ENCODE measurements at places on chromosomes 13 and 19.

DNA sequence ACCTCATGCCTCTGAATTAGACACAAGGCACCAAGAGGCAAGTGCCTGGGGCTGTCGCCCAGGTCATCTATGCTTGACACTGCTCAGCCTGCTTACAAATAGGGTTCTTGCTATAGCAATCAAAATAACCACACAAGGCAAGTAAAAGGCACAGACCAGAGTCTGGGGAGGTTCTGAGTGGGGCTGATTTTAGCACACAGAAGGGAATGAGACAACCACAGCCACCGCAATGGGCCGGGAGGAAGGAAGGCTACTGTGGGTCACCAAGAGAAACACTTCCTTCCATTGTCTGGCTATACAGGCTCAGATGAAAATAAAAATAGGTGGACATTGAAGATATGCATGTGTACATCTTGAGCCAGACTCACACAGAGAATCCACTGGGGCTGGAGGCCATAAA, 159.1 kb downstream of the DLEU7 start:
- peak; percentile 54 for DNase-seq

- no peak for DNase-seq
Measured at GRCh38 chr13:27117952-27118351, 53.7 kb downstream of the USP12 start.

DNA sequence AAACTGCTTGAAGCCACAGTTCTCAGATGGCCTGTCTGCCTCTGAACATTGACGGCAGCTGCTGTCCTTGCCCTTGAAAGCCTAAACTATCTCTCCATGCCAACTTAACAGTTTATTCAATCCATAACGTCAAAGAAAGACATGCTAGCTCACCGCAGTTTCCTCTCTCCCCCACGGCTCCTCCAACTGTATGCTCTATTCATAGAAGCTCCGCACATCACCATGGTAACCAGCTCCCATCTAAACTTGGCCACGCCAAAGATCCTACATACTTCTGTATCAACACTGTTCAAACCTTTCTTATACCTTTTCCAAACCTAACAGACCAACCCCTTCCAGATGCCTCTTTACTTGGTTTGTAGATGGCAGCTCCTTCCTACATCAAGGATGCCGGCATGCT, 48.6 kb downstream of the ZNF91 start:
- DNase-seq, result no peak

- no peak for DNase-seq
Measured at GRCh38 chr13:27820524-27821482, 28.5 kb downstream of the GSX1 start.

GRCh38 chr13:40966298-40966697, 52.8 kb downstream of the ELF1 start:
- DNase-seq, result no peak

- no peak for DNase-seq
Measured at GRCh38 chr19:13104360-13104847, 1.7 kb upstream of the LYL1 start.

DNA sequence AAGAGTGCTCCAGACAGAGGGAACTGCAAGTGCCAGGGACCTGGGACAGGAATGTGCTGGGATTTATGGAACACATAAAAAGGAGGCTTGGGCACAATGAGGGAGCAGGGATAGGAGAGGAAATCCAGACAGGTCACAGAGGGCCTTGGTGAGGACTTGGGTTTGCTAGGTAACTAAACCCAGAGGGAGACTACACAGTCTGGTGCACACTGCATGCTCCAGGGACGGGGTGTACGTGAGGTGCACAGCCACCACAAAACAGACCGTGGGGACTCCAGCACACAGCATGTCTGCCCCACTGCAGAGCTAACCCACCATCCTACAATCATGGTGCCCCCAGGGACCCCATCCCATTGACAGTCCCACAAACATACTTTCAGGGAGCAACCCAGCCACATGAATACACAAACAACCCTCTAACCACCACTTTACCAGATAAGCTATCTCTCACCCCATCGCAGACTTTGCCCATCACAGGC, 5.5 kb upstream of the ZFP36 start:
- no peak for DNase-seq

DNA sequence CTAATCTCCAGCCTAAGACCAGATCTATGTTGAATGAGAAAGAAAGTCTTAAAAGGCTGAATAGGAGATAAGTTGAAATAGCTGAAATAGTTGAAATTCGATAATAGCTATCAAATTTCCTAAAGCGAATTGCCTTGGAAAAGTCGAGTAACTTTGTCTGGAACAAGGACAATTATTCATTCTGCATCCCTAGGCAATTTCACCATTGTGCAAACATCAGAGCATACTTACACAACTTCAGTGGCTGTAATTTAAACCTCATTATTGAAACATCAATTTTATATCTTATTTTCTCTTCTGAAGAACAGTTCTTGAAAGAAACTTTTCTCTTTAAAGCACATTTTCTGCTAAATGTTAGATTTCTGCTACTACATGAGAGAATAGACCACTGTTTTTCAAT, 13.6 kb downstream of the TNFSF13B start:
- DNase-seq, result no peak

GRCh38 chr19:40365010-40365409, 16.5 kb downstream of the PLD3 start:
- no peak for DNase-seq

DNA sequence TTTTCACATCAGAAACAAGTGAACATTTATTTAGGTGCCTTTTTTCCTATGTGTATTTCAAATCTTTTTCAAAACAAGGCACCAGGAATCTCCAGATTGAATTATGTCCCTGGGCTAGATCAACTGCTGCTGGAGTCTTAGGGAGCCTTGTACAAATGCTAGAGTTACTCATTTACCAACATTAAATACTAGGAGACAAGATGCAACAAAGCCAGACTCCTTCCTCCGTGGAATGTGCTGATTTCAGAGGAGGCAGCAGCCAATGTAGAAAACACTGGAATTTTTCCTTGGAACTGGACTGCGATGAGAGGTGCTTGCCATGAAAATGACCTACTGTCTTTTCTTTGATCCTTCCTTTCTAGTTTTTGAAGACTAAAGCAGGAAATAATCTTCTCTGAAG, 1514.7 kb upstream of the MIR17HG start:
- DNase-seq, result no peak
